Caco-2 (cell line): ENCODE measurements at places on chromosomes 1 and 21.
A peak's percentile ranks its signal among the peaks of the same experiment; 100 is the strongest.

GRCh38 chr1:111467865-111468716, 5.7 kb upstream of the C1orf162 start:
- no peak for DNase-seq

DNA sequence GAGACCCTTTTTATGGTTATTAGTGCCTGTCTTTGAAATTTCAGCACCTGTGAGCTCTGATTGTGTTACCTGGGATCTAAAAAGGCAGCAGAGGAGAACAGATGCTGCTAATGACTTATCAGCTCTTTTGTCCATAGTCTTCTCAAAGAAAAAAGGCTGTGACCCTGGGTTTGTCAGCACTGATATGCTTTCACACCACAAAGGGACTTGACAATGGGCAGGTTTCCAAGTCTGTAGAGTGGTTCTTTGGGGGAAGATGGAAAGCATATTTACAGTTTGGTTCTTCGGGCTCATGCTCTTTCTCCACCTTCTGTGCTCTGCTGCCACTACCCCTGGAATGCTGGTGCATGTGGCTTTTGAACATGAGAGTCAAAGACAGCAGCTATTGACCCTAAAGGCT, 32.0 kb downstream of the DNAJC6 start:
- DNase-seq, result no peak

- DNase-seq, result peak; percentile 49
Observed at GRCh38 chr21:31558189-31558961, 101.1 kb upstream of the SOD1 start.

GRCh38 chr1:84257617-84258016, 43.9 kb upstream of the SAMD13 start:
- DNase-seq, result no peak

DNA sequence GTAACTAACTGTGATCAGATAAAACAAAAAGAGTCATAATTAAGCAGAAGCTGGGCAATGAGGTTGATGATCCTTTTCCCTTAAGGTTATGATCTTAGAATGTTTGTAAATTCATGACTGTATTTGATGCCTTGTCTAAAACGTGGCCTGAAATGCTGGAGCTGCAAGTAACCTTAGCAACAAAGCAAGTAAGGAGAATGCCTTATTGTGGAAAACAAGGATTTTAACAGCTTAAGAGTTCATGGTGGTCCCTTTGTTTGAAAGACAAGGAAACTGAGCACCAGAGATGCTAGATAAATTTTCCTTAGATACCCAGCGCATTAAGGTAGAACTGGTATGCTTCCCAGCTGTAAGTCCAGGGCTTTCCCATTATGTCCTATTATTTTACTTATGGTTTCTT, 25.7 kb upstream of the XPR1 start:
- DNase-seq, result no peak

DNA sequence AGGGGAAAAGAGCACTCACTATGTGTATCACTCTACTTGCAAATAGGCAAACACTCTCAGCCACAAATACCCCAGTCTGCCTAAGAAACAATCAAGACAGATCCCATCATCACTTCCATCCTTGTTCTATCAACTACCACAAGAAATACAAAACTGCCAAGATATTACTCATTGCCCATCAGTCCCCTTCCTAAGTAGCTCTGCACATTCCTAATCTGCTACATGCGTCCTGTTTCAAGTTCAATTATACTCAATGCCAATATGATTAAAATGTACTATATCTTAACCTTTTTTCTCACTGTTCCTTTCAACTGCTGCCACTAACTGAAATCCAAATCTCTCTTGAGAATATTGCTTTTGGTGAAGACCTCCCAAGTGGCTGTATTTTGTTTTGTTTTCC, 1688.4 kb downstream of the PLA2G4A start:
- no peak for DNase-seq
